Testis (tissue), 5 donors: ENCODE measurements at places on chromosomes 6 and 20. TPM values are rescaled to one million over a fixed set of nuclear protein-coding genes. Genes with fewer than 3 reads are reported as not detected.

- no peak for DNase-seq
These were observed 80.7 kb downstream of the HIVEP1 start for GRCh38 chr6:12092762-12093161.

- DNase-seq, result no peak
These were observed 69.2 kb downstream of the ATG5 start for GRCh38 chr6:106256201-106256968.

- no peak for DNase-seq
These were observed 708 bp downstream of the PCK1 start for GRCh38 chr20:57561356-57562279.

GRCh38 chr20:20926222-20926905 is 179.8 kb downstream of the LINC00237 start:
- no peak for DNase-seq

- no peak for DNase-seq
These were observed 46.1 kb downstream of the RAB44 start for GRCh38 chr6:36743538-36744303.

DNA sequence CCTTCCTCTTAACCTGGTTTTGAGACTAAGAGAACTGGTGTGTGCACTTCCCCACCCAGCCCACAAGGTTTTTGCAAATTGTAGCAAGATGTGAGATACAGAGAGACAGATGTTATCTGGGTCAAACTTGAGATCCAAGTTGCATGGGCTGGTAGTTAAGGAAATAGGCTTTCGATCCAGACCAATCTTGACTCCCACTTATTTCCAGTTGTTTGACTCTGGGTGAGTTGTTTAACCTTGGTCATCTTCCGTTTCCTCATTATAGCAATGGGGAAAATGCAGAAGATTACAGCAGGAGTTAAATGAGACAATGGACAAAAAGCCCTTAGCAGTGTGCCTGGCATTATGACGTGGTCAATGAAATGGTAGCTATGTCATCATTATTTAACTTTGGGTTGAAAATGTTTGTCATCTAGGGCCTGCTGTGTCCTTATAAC is 1.7 kb downstream of the SNX21 start:
- DNase-seq, result no peak

- DNase-seq, result no peak
These were observed 20.1 kb downstream of the RIPOR2 start for GRCh38 chr6:24915641-24916040.

ZFP57 gene
- 1.6 TPM for total RNA-seq

SMOC2 gene
- 78.4 TPM for total RNA-seq

PPP1R14C gene
- 27.1 TPM for total RNA-seq

B3GALT4 gene
- total RNA-seq, result 18.3 TPM

CGA gene
- total RNA-seq, result not detected
